COR-L47 (cell line): ENCODE measurements at places on chromosomes 16 and 17.

GRCh38 chr16:12758031-12758669 lies 45.5 kb downstream of the CPPED1 start:
- DNase-seq = peak; percentile 16

- DNase-seq = no peak
These were observed 59.3 kb downstream of the TMEM100 start for GRCh38 chr17:55663400-55663799.

- no peak for DNase-seq
These were observed 17.7 kb downstream of the NUBP1 start for GRCh38 chr16:10761373-10761772.

DNA sequence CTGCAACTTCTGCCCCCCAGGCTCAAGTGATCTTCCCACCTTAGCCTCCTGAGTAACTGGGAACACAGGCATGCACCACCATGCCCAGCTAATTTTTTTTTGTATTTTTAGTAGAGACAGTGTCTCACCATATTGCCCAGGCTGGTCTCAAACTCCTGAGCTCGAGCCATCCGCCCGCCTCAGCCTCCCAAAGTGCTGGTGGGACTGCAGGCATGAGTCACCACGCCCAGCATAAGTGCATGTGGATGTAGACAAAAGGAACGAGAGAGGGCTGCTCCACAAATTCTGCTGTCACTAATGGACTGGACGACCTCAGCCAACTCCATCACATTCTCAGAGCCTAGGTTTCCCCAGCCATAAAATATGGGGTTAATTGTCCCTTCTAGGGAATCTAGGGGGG lies 7.7 kb upstream of the SP2 start:
- DNase-seq = no peak

- no peak for DNase-seq
These were observed 169.1 kb downstream of the XYLT1 start for GRCh38 chr16:17301593-17302135.

DNA sequence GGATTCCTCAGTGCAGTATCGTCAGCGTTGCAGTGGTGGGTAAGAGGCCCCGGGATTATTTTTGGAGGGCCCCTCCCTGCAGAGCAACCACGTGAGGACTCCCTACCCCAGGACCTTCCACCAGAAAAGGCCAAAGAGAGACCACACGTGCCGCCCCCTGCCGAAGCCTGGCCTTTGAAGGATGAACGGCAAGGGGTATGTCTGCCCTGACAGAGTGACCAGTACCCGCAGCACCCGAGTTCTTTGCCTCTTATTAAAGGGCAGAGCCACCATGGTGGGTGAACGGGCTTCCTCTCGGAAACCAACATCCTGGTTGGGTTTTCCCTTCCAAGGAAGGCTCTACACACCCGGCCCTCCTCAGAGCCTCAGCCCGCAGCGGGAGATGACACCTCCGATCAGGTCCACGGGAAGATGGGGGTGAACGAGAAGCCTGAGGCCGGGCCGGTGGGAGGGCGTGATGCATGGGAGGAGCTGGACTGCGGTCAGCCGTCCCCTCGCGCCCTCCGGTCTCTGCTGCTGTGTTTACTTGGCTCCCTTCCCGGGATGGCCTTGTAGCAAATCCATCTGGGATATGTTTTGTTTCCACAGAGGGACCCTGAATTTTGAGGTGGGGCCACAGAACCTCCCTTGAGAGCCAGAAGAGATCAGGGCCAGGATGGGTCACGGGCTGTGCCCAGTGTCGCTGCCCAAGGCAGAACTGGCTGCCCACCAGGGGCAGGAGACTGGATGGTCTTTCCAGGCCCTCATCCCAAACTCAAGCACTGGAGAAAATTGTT lies 49.1 kb downstream of the TBC1D16 start:
- DNase-seq = no peak

- DNase-seq = peak; percentile 76
These were observed 9.4 kb downstream of the RPL19 start for GRCh38 chr17:39209317-39210092.

GRCh38 chr17:50629902-50630301 lies 4.8 kb upstream of the ABCC3 start:
- no peak for DNase-seq

DNA sequence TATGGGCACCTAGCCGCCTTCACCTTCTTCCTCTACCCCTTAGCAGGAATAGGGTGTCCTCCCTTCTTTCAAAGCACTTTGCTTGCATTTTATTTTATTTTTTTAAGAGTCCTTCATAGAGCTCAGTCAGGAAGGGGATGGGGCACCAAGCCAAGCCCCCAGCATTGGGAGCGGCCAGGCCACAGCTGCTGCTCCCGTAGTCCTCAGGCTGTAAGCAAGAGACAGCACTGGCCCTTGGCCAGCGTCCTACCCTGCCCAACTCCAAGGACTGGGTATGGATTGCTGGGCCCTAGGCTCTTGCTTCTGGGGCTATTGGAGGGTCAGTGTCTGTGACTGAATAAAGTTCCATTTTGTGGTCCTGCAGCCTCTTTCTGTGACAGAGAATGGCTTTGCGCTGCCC lies 4.6 kb downstream of the TMUB2 start:
- no peak for DNase-seq

DNA sequence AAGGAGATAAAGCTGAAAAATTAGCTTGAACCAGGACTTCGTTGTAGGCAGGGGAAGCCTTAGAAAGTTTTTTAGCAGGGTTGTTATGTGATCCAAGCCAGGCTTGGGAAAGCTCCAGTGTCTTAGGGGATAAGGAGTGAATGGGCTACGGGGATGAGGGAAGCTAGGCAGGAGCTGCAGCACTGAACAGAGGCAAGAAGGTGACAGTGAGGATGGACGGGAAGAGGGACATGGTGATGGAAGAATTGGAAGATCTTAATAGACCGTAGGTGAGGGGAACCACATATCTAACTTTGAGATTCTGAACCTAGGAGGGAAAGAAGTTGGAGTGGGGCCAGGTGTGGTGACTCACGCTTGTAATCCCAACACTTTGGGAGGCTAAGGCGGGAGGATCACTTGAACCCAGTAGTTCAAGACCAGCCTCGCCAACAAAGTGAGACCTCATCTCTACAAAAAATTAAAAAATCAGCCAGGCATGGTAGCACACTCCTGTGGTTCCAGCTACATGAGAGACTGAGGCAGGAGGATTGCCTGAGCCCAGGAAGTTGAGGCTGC lies 3.2 kb downstream of the RHBDL3 start:
- no peak for DNase-seq

GRCh38 chr17:50806141-50806643 lies 29.2 kb upstream of the WFIKKN2 start:
- DNase-seq = no peak

DNA sequence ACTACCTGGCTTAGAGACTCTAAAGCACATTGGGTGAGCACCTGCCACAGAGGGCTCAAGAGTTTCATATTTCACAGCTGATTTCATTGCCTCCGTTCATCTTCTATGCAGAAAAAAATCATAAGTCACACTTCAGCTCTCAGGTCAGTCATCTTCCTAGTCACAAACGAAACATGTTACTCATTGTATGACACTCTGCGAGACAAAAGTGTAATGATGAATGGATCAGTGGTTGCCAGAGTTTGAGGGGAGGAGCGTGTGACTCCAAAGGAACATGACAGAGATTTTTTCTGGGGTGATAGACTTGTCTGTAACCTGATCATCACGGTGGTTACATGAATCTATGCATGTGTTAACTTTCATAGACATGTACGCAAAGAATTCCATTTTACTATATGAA lies 195.2 kb upstream of the CNTNAP4 start:
- DNase-seq = no peak

GRCh38 chr16:88914750-88915368 lies 48.4 kb upstream of the PABPN1L start:
- DNase-seq = no peak

- no peak for DNase-seq
These were observed 5.1 kb downstream of the BAHCC1 start for GRCh38 chr17:81400154-81400977.

DNA sequence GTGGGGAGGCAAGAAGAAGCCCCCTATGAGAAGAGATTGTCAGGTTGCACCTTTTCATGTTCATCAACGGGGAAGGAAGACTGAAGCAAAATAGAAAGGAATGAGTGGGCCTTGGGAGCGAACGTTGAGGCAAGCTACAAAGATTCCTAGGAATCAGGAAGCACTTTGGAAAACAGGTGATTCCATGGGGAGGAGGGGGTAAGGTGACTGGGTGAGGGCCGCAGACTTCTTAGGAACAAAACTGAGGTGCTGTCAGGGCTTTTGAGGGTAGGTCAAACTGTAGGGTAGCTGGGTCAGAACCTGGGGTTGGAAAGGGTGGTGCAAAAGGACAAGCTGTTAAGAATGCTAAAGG lies 528 bp downstream of the ITFG1 start:
- DNase-seq = no peak

- no peak for DNase-seq
These were observed 38.1 kb upstream of the PMFBP1 start for GRCh38 chr16:72210072-72210471.

GRCh38 chr16:85898521-85899442 lies at the start of gene IRF8:
Gene IRF8 (plus strand): TSS chr16:85899162. CDS start chr16:85903016, 3,854 bp downstream.
- DNase-seq = no peak

GRCh38 chr17:27572665-27573064 lies 58.3 kb upstream of the LGALS9 start:
- no peak for DNase-seq

- no peak for DNase-seq
These were observed 2.9 kb upstream of the ZSCAN10 start for GRCh38 chr16:3101841-3102470.

DNA sequence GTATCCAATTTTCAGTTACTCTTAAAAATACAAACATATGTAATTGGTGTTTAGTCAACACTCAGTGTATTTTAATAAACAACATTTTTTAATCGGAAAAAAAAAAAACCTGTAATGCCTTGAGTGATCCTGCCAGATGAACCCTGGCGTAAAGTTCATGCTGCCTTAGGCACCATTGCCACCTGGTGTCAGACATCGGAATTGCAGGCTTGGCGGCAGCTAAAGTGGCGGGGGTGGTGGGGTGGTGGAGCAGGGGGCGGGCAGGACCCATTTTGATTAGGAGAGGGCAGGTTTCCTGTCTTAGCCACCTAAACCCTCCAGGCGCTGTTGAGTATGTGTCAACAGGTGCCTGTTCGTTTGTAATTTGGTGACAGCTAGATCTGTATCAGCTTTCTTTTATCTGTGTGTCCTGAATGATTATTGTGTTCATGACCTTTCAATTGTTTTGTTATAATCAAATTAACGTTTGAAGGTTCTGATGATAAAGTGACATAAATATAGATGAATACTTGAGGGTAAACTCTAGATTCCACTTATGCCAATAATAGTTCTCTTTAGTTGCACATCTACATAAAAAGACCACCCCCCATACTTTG lies 588.7 kb downstream of the CDH13 start:
- no peak for DNase-seq

DNA sequence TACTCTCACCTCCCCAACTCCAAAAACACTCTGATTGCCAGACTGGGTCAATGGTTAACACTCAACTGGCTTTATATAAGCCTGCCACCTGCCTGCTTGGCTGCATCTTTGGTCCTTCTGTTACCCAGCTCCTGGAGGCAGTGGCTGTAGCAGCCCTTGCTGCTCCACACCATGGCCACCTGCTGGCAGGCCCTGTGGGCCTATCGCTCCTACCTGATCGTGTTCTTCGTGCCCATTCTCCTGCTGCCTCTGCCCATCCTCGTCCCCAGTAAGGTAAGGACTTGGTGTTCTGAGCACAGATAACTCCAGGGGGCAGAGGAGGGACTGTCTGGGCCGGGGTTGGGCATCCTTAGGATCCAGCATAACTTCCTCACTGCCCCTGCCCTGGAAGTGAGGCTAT lies at the start of gene SLC13A2:
Gene SLC13A2, plus strand, starts transcription at position 103 of the 400 bp plus-strand sequence. Its CDS starts 69 bp downstream, at position 172.
- DNase-seq = no peak
